A549 (cell line): ENCODE measurements at places on chromosomes 13 and 19. TPM values are rescaled to one million over a fixed set of nuclear protein-coding genes. Genes with fewer than 3 reads are reported as not detected.

ZNF66 gene
- not detected in 3 replicates for polyA plus RNA-seq

KL gene
- polyA plus RNA-seq = not detected in 3 replicates

CEACAM5 gene
- polyA plus RNA-seq = 0.12 TPM in 1 of 3 replicates, not detected in the others

KLK5 gene
- polyA plus RNA-seq = not detected in 3 replicates

FBXO27 gene
- 12.5 to 17.5 TPM (median 14.2 TPM) in 3 replicates for polyA plus RNA-seq

NPAS1 gene
- 2.3 to 3.5 TPM (median 3.4 TPM) in 3 replicates for polyA plus RNA-seq

ZNF574 gene
- 20.9 to 21.8 TPM (median 21.1 TPM) in 3 replicates for polyA plus RNA-seq

- no peak for DNase-seq
Observed at GRCh38 chr19:42301646-42302203, at the start of gene PRR19. Gene PRR19, plus strand, starts transcription at chr19:42302132. Its CDS starts 7,453 bp downstream, at chr19:42309585.

DNA sequence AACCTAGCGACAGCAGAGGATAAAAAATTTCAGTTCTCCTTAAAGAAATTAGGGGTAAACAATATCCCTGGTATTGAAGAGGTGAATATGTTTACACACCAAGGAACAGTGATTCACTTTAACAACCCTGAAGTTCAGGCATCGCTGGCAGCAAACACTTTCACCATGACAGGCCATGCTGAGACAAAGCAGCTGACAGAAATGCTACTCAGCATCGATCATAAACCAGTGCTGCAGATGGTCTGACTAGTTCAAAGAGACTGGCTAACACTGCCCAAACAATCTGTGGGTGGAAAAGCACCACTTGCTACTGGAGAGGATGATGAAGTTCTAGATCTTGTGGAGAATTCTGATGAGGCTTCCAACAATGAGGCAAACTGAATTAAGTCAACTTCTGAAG, 19.9 kb upstream of the ACOD1 start:
- DNase-seq = no peak

- DNase-seq = no peak
Observed at GRCh38 chr13:110136660-110137585, 170.0 kb downstream of the COL4A1 start.

- no peak for DNase-seq
Observed at GRCh38 chr13:51828730-51829567, 16.0 kb downstream of the TMEM272 start.

- no peak for DNase-seq
Observed at GRCh38 chr19:53466726-53467484, 628 bp upstream of the ZNF813 start.

- DNase-seq = no peak
Observed at GRCh38 chr13:39272994-39273393, 234.7 kb downstream of the NHLRC3 start.

DNA sequence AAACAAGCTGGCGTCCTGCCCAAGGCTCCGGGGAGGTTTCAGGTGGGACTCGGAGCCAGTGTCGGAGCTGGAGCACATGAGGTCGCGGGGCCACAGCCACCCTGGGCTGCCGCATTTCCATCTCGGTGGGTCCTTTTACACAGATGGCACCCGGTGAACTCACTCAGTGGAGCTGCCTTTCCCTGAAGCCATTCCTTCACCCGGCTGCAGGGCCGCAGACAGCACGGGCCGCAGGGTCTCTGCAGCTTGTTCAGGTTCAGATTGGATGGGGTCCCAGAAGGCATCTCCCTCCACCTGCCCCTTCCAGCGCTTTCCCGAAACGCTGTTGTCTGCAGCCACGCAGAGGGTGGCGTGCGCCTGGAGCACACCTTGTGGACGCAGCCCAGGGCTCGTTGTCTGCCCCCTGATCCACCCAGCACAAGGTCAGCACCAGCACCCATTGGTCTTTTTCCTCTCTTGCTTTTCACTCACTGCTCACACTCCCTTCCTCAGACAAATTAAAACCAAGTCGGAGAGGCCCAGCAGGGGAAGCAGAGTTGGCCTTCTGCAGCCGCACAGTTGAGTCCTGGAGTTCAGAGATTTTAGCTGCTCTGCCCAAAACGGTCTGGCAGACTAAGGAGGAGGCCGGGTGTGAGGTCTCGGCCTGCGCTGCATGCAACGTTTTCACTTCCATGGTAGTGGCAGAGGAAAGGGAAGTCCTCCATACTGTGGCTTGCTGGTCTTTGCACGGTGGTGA, 18.1 kb downstream of the MCF2L start:
- DNase-seq = no peak

DNA sequence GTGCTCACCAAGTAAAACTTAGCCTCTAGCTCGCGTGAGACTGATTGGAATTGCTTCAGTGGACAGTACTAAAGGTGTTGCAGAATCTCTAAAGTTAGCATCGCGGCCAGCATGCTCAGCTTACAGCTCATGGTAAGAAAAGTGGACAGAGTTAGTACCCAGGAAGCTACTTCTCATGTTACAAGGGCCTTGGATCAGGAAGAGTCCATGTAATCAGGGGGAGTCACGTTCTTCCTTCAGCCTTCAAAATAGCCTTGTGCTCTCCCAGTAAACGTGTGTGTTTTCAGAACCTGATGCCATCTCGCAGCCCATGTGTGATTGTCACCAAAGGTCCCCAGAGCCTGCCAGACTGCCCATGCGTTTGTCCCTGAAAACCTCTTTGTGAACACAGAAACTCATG, 195.8 kb upstream of the RNF113B start:
- DNase-seq = no peak

GRCh38 chr19:54485851-54486250, 12.8 kb upstream of the CDC42EP5 start:
- DNase-seq = no peak
